Transverse colon (tissue), 4 donors: ENCODE measurements at places on chromosomes 1 and 21.
A peak's percentile ranks its signal among the peaks of the same experiment; 100 is the strongest.

DNA sequence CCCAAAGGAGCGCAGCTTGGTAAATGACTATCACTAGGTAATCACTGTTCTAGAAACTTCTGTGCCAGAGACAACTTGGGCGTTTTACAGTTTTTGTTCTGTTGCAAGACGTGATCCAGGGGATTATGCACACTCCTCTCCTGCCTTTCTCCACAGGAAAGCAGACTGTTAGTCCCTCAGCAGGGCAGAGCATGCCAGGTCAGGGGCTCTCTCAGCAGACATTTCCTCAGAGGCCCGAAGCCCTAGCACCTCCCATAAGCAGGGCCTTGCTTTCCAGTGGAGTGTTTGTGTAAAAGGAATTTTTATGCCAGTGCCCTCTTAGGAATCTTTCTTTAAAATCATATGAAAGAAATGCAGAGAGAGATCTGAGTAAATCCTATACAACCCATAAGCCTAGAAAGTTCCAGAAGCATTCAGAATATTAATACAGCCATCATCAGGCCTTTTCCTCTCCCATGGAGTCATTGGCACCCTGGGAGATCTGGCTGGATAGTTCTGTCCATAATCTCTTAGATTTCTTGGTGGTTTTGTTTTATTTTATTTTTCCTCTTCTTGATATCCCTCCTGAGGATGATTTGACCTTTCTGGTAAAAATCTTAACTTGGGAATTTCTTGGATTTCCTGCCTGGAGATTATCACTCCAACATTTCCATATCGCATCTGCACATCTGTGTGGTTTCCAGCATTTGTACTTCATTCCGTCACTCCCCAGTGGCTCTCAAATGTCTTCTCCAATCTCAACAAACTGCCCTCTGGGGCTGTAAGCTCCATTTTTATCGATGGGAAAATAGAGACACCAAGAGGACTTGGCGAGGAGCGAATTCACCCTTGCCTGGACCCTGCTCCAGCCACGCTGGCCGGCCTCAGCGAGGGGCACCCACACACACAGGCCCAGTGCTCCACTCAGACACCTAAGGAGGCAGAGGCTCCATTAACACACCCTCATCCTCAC lies 116.1 kb downstream of the PSMG1 start:
- DNase-seq: no peak

DNA sequence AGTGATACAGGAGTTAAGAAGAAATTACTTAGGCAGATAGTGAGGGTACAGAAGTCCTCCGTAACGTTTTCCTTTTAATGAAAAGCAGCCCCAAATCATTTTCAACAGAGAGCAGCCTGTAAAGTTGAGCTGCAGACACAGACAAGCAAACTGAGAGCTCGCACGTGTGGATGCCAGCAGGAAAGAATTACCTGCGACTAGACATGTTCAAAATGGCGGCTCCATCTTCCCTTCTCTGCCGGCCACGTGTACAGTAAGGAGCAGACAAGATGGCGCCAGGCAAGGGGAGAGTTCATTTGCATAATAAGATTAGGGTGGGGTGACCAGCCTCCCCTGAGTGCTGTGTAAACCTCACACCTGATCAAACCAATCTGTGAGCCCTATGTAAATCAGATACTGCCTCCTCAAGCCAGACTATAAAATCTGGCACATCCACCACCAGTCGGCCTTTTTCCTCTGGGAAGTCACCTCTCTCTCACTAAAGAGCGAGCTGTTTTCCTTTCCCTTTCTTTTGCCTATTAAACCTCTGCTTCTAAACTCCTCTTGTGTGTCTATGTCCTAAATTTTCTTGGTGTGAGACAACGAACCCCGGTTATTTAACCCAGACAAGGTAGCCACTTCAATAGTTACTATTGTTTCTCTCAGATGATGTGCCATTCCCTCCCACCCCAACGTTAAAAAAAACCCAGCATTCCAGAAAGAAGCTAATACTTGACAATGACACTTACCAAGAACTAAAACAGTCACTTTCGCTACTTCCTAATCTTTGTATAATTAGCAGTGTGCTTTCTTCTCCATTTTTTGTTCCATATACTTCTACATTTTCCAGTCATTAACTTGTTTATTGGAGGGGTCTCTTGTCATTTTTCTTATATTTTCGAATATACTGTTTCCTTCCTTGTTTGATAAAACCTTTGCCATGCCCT lies 27.4 kb downstream of the DUSP10 start:
- DNase-seq: no peak

DNA sequence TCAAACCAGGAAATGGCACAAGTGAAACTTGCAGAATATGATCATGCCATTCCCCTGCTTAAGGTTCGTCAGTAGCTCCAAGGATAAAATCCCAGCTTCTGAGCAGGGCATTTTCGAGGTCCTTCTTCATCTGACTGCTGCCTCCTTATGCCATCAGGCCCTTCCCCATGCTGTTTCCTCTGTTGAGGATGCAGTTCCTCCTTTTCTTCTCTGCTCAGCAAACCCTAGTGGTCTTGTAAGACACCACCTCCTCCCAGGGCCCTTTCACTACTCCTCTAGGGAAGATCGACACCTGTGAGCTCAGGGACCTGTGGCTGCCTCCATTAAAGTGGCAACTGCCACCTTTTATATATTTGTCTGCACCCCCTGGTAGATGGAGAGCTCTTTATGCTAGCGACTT lies 62.1 kb upstream of the JUN start:
- DNase-seq: no peak

- no peak for DNase-seq
Measured at GRCh38 chr1:76989976-76990375, 122.7 kb downstream of the ST6GALNAC5 start.

DNA sequence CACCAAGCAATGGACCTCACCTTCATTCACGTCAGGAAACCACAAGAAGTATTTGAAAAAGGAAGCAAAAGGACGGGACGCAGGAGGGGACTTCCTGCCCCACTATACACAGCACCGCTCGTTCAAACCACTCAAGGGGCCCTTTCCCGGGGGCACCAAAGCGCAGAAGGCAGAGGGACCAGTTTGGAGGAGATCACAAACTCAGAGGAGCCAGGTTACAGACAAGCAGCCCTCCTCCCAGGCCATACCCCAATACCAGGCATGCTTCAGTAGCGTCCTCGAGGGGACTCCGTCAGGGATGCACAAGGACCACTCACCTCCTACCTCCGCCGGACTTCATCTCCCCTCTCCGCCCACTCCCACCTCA lies 685 bp downstream of the CRTC2 start:
- DNase-seq: peak; percentile 46

- DNase-seq: no peak
Measured at GRCh38 chr1:17117451-17118265, 1.6 kb downstream of the PADI2 start.
